Cerebellar nuclear complex (tissue), 1 donor: ENCODE measurements at places on chromosomes 5 and 9.

- DNase-seq: no peak
Observed at GRCh38 chr5:11054014-11054413, 293.0 kb upstream of the DAP start.

DNA sequence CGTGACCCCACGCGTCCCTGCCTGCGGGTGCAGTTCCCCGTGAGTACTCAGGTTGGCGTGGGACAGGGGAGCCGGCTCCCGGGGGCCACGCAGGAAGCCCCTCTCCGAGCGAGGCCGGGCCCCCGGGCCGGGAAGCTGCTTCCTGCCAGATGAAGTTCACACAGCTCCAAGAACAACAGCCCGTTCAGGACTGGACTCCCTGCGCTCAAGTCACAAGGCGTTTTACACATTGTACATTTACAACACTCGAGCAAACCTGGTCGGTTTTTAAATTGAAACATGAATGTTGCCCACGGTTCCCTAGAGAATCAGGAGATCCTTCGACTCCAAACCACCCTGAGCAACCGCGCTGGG lies 22.4 kb downstream of the SLC9A3 start:
- no peak for DNase-seq

DNA sequence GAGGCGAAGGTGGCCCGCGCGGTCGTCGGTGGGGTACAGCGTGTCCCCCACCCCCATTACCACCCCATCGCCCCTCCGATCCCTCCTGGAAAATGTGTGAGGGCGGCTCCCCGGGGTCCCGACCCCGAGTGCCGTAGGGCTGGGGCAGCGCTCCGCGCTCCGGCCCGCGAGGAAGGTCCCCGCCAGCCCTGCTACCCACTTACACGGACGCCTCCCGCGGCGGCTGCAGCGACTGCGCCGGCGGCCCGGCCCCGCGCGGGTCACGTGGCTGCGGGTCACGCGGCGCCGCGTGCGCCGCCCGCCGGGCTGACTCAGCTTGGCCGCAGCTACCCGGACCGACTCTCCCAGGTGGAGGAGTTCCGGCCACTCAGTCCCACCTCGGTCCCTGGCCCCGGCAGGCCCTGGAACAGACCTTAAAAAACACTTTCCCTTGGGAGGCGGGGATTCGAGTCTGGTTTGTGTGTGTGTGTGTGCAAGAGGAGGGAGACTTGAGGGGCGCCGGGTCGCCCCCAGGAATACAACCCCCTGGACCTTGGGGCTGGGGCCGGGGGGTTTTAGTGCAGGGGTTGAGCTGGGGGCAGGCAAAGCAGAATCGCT lies at the start of gene GNPDA1:
TSS of gene GNPDA1 (minus strand) at position 236 of the 597 bp plus-strand sequence. CDS start 992 bp downstream, outside the sequence.
- DNase-seq: no peak

DNA sequence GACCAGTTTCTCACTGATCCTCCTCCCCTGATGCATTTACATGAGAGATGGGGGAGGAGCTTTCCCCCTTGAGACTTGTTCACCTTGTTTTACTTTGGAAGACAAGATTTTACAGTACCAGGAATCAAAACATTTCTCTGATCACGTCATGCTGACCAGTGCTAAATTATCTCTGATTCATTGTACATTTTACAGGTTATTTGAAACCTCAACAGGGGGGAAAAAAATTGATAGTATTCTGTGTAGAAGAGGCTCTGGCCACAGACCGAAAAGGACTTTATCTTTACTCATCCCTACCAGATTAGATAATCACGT lies 133.9 kb downstream of the GRIA1 start:
- DNase-seq: no peak

GRCh38 chr5:17024686-17025180 lies 88.6 kb upstream of the MYO10 start:
- no peak for DNase-seq

DNA sequence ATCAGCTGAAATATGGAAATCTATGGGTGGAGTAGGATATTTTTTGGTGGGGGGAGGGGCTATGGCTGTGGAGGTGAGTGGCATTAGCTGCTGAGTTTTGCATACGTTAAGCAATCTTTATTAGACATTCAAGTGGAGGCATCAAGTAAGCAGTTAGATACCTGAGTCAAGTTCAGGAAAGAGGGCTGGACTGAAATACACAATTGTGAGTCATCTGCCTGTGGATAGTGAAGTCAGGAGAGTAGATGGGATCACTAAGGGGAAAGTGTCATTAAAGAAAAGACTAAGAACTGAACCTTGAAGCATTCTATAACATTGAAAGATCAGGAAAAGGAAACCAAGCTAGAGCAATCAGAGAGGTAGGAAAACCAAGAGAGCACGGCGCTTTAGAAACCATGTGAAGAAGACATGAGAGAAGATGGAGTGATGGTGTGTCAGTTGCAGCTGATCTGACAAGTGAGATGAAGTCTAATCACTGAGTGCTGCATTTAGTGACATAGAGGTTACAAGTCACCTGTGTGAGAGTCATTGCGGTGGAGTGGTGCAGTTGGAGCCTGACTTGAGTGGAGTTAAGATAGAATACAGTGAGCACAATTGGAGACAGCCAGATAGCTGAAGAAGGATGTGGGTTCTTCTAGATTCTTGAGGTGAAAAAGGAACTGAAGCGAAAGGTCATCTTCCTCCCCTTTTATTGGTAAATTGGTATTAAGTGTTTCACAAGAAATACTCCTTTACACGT lies 88.7 kb downstream of the PIP5K1B start:
- DNase-seq: no peak

- DNase-seq: no peak
Observed at GRCh38 chr9:37970301-37971107, 66.6 kb upstream of the SLC25A51 start.

DNA sequence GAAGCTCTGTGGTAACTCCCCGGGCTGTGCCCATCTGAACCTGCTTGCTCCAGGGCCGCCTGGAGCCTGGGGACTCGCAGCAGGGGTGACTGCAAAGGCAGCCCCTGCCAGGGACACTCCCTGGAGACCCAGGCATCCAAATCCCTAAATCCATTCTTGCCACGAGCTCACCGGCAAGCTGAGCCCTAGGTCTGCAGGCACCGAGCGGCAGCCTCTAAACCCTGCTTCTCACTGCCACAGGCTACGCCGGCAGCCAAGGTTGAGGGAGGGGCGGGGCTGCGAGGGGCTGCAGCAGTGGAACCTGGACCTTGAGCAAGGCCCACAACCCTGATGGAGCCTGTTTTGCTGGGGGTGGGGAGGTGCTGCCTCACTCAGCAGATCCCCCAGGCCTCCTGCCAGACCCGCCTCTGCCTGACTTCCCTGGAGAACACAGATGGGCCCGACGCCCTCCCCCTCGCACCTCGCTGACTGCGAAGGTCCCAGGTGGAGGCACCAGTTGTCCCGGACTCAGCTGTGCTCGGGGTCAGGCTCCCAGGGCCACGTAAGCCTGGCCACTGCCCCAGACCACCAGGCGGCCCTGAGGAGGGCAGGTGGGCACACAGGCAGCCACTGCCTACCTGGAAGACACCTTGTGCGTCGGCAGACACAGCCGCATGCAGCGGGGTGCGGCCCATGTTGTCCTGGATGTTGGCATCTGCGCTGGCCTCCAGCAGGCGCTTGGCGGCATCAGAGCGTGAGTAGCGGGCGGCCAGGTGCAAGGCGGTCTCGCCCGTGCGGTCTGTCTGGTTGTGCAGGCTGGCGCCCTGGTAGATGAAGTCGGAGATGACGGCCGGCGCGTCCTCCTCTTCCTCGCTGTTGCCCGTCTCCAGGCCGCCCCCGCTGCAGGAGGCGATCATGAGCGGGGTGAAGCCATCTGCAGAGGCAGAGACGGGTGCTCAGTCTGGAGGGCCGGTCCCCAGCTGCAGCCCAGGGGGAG lies 17.4 kb upstream of the SEC16A start:
- no peak for DNase-seq

DNA sequence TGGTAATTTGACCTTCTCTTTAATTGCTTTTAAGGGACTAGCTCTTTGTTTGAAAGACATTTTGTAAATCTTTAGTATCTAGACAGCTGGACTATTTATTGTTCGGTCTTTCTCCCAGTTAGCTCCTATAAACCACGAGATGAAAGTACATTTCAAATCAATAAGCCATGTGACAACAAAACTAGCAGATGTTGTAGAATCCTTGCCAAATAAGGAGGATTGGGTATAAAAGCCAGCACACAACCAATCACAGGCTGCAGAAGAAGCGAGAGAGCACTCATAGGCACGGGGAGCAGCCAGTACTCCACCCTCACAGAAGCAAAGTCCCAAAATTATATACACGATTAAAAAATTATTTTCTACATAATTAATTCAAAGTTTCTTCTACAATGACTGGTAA lies 8.1 kb upstream of the OMD start:
- DNase-seq: no peak

DNA sequence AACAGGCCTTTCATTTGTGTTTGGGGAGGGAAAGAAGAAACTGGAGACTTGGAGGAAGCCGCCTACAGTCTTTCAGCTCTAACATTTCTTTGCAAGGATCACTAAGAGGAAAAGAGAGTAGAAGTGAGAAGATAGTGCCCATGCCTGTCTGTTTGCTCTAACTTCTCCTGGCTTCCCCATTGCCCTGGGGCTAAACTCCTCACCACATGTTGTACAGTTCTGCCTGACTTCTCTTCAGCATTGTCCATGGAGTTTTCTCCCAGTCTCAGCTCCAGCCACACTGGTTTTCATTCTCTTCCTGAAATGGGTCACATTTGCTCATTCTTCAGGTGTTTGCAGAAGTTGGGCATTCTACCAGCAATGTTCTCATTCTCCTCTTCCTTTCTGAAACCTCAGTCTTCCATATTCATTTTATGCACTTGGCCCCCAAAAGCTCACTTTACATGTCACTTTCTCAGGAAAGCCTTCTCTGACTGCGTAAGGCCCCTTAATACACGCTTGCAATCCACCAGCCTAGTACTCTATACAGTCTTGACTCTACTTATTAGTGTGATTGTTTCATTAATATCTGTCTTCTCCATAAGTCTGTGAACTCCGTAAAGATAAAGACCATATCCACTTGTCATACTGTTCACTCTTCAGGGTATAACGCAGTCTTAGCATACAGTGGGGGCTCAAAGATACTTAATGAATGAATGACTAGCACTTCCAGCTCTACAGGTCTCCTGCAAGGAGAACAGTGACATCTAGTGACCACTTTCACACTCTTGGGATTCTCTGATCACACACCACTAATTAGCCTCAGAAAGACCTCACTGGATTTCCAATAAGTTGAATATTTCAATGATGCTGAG lies 40.2 kb upstream of the TRIM32 start:
- no peak for DNase-seq

- DNase-seq: no peak
Observed at GRCh38 chr9:15430920-15431844, 8.5 kb downstream of the SNAPC3 start.

DNA sequence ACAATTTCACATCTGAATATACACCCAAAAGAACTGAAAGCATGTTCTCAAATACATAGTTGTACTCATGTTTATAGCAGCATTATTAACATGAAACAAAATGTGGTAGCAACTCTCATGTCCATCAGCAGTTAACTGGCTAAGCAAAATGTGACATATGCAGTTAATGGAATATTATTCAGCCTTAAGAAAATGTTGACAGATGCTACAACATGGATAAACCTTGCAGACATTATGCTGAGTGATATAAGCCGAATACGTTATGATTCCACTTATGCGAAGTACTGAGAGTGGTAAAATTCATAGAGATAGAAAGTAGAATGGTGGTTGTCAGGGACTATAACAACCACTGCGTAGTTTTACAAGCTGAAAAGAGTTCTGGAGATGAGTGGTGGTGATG lies 1469.0 kb upstream of the ACO1 start:
- DNase-seq: no peak

DNA sequence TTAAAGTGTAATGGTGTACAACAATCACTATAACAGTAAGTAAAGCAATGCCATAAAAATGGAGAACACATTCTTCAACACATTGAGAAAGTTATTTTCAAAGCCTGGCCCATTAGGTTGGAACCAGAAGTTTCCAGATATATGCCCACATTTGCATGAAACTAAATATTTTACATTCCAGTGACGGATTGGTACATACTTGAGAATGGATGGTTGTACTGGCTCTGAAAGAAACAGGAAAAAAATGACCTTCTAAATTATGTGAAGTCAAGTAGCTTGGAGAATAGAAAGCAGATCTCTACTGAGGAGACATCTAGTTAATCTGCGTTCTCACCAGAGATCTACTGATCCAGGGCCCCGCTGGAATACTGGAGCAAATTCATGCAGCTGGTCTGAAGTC lies 1037.0 kb downstream of the NR2F1-AS1 start:
- DNase-seq: no peak

DNA sequence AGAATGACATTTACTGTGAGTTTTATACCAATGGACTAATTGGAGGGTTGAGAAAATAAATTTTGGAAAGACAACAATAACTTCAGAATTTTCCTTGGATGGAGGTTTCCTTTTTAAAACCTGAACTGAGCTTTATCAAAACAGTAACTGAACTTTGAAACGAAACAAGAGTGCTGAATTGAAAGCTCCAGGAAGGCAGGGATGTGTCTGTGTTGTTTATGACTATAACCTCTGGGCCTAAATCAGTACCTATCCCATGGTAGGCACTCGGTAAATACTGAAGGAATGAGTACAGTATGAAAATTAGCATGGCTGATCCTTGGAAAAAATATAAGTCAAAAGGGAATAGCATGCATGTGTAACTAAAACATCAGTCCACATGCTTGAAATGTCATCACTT lies 93.9 kb downstream of the GHR start:
- no peak for DNase-seq

DNA sequence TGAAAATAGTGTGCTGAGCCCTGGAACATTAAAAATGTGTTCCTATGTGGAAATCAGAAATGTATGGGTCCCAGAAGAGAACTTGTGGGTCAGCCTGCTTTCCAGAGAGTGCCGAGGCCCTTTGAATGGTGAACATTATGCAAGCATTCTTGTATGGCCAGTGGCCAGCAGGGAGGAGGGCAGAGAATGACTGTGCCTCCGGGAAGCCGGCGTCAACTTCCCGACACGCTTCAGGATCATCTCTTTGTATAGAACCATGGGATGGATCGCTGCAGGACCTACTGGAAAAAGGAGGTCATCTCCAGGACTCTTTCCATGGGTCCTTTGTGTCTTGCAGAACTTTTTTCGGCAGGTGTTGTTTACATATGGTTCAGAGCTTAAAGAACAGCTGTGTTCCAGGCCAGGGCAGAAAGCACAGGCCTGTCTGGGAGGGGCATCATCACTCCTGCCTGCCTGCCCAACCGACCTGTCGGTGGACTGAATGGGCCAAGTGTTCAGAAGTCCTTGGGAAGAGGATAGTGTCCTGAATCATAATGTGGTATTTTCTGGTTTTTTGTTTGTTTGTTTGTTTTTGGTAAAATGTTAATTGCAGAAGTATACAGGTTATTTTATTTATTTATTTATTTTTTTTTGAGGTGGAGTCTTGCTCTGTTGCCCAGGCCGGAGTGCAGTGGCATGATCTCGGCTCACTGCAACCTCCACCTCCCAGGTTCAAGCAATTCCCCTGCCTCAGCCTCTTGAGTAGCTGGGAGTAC lies 9.0 kb downstream of the PRRC2B start:
- DNase-seq: no peak
